ENCODE measurements at places on chromosomes 3 and 15.

- DNase-seq = no peak
Measured at GRCh38 chr15:56327721-56328502, 37.3 kb upstream of the TEX9 start.

DNA sequence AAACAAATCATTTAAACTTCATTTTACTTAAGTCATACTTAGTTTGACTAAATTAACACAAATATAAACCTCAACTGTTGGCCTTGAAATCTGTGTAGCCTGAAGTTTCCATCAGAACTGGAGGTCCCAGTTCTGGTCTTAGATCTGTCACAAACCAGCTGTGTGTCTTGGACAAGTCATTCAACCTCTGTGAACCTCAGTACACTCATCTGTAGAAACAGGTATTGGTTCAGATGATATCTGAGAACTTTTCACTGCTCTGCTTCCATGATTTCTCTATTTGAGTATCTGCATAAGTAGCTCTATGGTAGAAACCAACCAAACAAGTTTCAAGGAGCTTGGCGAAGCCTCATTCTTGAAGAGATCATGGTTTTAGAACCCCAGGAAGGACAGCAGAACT is 60.4 kb upstream of the SLC2A2 start:
- no peak for DNase-seq

GRCh38 chr3:5809586-5810246 is 622.2 kb downstream of the EDEM1 start:
- no peak for DNase-seq

DNA sequence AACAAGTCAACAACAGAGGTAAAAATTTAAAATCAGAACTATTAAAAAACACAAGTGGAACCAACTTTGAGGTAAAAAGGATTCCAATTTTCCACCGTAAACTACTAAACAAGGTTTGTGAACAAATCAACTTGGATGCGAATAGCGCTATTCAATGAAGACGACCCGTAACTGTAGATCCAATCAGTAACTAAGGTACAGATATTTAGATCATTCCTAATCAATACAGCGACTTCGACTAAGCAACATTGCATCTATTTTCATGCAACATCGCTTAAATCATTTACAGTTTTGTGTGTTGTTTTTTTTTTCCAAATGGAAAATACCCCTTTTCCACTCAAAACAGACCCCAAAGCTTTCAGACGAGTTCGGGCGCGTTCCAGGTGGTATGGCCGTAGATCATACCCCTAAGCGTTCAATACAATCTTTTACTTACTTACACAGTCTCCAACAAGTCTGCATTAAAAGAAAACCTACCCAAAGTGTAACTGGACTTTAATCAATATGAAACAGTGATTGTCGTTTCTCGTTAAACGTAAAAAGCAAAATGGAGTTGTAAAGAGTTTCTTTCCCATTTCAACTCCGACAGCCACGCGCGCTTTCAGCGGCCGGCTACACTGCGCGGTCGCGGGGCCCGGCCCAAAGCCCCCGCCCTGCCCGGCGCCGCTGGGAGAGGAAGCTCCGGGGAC is 786 bp downstream of the RHOA start:
- DNase-seq = no peak

DNA sequence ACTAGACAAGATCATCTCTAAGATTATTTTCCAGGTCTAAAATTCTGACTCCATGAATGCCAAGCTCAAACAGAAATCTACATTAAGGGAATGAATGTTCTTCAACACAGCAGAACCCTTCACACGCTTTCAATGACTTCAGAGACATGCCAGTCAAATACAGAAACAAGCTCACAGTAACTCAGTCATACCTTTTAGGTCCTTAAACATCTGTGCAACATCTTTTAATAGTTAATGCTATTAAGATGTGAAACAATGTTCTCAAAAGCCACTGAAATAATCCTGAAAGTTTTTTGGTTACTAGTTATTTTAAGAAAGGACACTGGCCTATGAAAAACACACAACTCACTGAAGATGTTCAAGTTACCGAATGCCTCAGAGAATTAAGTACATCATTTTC is 2.5 kb downstream of the DLG1 start:
- DNase-seq = no peak

DNA sequence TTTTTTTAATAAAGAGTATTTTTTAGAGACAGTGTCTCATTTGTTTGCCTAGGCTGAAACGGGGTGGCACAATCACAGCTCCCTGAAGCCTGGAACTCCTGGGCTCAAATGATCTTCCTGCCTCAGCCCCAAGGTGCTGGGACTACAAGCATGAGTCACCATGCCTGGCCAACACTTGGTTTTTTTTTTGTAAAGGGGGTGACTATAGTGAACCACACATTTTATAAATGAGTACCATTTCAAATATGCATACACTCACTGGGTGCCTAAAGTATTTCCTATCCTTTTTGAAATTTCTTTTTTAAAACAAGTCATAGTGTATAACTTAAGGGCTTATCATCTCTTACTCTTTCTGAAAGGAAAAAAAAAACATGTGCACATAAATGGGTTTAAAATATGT is 325.2 kb upstream of the MEIS2 start:
- no peak for DNase-seq

GRCh38 chr3:176937994-176938393 is 259.3 kb downstream of the TBL1XR1 start:
- no peak for DNase-seq

GRCh38 chr3:151477591-151478334 is 16.9 kb upstream of the IGSF10 start:
- DNase-seq = no peak

All from stimulated activated CD8-positive, alpha-beta memory T cell treated with anti-CD3 and anti-CD28 coated beads, Interleukin-2, amount 100 ng/mL, for 1 hour (primary cell).